Cerebellar nuclear complex (tissue), 1 donor: ENCODE measurements at places on chromosomes 5 and 9.

DNA sequence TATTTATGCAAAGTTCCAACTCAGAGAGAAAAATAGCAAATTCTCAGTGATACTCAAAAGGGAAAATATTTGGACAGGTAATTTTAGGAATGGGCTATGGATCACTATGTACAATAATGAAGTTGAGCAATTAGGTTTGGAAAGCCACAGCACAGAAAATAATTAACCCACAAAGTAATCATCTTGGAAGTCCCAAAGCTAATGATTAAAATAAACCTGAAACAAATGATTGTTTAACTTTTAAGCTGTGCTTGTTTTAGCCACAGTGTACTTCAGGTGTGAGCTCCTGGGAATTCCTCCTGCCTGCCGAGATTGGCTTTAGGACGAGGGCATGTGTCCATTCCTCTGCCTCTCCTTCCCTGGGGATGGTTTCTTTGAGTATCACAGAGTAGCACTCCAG lies 403.9 kb downstream of the ZSWIM6 start:
- no peak for DNase-seq

DNA sequence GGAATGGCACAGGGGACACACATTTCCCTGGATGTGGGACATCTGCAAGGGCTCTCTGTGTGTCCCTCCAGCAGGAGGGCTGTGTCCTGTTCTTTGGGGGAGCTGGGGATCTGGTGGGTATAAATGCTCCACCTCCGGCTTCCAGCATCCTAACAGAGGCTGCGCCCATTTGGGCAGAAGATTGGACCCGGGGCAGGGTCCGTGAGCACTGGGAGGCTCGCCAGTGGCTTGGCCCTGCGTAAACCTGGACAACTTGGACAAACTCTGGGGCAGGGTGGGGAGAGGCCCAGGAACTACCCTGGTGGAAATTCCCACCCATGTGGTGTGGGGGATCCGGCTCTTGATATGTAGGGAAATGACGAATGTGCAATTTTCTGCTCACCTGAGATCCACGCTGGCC lies 80.9 kb downstream of the GADD45G start:
- no peak for DNase-seq

DNA sequence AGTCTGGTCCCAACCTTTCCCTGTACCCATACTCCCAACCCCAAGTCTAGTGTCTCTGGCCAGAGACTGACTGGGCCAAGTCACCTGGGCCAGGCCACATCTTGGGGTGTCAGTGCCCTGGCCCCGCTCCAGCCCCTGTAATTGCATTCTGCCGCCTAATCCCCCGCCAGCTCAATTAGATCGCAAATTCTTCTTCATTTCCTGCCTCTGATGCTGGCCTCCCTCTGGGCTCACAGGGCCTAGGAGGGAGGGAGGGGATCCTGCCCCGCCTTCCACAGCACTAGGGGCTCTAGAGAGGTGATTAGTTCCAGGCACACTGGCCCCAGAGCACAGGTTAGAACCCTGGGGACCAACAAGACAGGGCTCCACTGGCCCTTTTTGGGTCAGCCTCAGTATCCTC lies 5.5 kb downstream of the CXXC5 start:
- DNase-seq: peak; percentile 66

DNA sequence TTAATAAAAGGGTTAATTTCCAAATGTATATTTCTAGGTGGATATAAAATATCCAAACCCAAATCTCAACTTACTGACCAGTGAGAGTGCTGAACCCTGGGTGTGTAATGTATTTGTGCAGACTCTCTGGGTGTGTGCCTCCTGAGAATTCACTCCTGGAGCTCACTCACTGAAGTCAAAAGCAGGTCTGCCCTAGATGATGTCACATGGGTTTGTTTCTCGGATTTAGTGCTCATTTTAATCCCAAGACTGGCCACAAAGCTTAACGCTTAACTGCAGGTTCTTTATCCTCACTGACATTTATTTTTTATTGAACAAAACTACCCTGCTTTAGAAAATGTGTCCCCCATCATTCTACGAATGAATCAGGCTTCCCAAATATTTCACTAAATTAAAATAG lies 179.4 kb downstream of the PPP2R2B start:
- DNase-seq: no peak

DNA sequence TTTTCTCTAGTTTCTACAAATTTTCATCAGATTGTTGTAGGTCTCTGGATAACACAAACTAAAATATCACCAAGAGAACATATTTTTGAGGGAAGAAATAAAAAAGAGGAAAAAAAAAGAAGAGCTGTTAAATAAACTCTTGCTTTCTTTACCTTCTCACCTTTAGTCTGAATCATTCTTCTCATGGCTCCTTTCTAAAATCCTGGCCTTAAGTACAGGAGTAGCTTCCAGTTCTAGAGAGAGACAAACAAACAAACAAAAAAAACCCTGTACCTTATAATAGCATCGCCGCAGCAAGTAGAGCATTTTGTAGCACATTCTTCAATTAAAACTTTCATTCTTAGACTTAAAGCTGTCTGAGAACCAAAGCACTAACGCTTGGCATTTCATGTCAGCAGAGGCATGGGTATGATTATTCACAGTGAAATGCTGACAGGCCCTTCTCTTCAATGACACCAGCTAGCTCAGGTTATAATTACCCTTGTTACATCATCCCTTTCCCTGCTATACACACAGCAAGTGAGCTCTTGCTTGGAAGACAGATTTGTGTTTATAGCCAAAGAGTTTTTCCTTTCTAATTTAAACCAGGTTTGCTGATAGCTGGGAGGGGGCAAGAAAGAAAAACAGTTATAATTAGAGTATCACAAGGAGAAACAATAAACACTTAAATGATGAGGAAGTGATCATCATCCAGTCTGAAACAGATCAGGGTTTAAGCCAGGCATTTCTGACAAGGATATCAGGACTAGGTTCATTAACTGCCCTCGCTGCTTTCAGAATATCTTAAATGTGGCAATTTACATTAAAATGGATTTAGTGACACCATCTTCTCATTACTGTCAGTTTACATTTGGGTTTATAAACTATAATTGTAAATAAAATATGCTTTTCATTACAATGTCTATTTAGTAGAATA lies 510.9 kb upstream of the ZNF608 start:
- no peak for DNase-seq

DNA sequence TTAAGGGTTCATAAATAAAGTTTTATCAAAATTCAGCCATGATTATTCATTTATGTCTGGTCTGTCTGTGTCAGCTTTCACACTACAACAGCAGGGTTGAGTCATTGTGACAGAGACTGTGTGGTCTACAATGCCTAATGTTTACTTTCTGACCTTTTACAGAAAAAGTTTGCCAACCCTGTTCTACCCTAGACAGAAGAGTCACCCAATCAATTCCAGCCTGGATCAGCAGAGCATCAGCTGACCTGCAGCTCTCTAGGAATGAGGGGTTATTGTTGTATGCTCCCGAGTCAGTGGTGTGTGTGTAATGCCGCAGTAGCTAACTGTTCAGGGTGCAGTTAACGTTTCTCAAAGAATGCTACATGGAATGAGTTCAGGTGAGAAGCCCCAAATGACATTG lies 87.3 kb downstream of the HRH2 start:
- DNase-seq: no peak

DNA sequence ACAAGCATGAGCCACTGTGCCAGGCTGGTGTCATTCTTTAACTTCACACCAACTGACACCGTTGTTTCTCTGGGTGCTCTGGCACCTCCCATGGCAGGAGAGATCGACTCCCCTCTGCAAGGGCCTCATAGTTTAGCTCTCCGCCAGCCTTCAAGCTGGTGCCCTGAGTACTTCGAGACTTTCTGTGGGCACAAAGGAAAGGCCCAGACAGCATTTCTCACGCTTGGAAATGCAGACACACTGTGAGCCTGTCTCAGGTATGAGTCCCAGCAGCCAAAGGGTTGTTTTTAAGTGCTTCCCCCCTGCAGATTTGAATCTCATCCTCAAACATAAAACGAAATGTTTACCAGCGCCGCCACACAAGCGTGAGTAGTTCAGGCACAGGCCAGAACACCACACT lies 11.1 kb upstream of the TCF7 start:
- no peak for DNase-seq

- no peak for DNase-seq
Measured at GRCh38 chr5:10856683-10857337, 95.8 kb upstream of the DAP start.

DNA sequence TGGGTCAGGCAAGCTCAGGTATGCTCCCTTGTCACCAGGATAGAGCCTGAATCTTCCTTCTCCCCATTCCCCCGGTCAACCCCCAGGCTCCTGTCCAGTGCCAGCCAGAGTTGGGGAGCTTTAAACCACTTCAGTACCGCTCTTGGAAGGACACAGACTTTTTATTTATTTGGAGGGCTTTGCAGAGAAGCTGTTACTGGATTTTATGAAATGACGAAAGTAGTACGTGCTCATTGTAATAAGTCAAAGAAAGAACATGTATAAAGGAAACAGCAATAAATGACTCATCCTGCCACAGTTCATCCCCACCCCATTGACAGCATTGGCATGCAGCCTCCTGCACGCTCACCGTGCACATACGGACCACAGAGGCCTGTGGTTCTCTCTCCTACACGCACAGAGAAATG lies 230.3 kb downstream of the AUH start:
- DNase-seq: no peak

DNA sequence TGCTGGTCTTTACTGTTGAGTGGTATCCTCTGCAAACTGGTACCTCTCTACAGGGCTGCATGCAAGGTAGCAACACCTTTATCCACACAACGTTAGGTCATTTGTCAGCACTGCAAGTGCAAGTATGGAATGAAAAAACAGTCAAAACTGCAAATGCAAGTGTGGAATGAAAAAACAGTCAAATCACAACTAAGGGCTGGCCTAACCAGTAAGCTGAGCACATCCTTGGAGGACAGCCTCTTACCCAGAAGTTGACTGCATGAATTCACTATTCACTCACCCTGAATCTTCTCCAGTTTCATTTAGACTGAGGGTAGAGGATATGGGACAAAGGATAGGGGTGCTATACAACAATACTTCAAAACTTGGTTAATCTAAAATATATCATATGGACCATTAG lies 158.4 kb downstream of the PPP2R2B start:
- DNase-seq: no peak

DNA sequence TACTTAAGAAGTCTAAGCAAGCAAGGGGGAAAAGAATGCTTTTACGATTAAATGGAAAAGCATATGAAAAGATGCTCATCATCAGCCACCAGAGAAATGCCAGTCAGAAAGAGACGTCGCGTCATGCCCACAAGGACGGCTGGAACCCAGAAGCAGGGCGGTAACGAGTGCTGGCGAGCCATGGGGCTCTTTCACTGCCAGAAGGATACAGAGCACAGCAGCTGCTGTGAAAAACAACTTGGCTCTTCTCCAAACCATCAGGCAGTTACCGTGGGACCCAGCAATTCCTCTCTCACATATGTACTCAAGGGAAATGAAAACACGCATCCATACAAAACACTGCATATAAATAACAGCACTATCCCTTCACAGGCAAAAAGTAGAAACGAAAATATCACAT lies 95.5 kb downstream of the CAMSAP1 start:
- no peak for DNase-seq

- no peak for DNase-seq
Measured at GRCh38 chr9:107390279-107390678, 99.3 kb downstream of the KLF4 start.

GRCh38 chr9:224582-225520 lies 10.2 kb downstream of the DOCK8 start:
- no peak for DNase-seq

DNA sequence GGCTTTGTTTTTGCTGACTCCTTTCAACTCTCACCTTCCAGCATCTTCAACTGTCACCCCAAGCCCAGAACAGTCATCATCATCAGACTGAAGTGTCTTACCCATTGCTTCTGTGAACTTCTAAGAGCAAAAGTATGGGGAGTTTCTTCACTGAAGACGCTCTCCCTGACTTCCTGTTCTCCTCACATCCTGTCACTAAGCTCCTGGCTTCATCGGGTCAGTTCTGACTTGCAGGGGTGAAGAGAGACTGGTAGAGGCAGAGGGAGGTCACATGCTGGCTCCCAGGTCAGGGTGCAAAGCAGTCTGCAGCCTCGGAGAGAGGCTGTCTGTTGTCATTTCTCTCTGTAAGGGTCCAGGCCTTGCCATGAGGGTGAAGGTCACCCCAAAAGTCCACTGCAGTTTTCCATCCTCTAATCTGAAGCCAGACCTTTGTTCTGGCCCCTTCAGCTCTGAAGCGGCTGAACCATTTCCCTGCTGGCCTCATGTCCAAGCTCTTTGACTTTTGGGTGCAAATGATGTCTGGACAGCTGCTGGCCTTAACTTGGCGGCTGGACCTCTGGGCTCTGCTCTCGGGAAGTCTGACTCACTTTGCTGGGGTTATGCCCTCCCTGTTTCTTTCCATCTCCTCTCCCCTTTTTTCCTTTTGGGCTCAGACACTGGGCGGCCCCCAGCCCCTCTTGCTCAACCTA lies 305.0 kb downstream of the RAB3C start:
- no peak for DNase-seq

- DNase-seq: no peak
Measured at GRCh38 chr5:144915452-144915851, 744.8 kb downstream of the KCTD16 start.

DNA sequence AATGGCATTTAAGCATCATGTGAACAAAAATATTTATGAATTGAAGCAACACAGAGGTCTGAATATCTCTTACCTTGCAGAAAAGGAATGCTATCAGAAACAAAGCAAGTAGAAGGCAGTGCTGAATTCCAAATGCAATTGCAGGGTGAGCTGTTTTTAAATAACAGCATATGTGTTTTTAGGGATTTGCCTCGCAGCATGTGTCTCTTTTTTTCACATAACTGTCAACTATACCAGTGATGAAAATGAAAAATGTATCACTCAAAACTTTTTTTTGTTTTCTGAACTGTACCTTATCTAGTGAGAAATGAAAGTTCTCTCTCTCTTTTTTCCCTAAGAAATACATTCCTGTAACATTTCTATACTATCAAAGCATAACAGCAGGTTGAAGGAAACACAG lies 21.2 kb downstream of the CDH10 start:
- DNase-seq: no peak

DNA sequence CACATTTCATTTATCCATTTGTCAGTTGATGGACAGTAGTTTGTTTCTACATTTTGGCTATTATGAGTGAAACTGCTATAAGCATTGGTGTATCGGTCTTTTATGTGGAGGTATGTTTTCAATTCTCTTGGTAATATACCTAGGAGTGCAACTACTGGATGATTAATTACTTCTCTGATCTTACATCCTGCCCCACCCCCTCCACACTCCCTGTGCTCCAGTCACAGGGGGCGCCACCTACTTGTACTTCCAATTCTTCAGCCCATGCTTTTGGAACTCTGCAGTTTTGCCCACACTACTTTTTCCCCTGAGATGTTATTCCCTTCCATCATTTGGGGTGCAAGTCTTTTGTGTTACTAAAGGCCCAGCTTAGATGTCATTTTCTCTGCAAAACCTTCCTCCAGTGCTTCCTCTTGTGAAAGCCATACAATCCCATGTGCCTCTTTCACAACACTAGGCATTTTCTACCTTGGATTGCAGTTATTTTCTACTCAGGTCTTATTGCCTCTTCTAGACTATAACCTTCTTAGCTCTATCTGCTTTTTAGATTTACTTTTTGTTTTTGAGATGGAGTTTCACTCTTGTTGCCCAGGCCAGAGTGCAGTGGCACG lies 42.1 kb downstream of the SEC61B start:
- no peak for DNase-seq
